OCI-M1 (cell line): ENCODE measurements at places on chromosomes 16 and 17.

DNA sequence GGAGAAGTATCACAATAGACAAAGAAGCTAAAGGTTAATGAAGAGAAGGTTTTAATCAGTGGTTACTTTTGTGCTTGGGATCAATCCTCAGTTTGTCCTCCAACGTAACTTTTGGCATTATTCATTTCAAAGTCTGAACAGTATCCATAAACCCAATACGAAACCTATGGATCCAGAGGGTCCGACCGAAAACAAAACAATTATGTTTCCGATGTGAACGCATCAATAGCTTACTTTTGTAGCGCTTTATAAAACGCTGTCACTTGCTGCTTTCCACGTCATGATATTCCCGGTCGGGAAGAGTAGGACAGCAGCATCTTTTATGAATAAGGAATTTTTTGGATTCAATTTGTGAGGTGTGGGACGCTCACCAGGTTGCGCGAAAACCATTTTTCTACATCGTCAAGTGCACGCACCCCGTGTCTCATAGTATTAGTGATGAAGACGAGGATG, 383.8 kb downstream of the ZFHX3 start:
- DNase-seq: peak; percentile 25

- no peak for DNase-seq
These were observed 135.0 kb downstream of the GSG1L start for GRCh38 chr16:27928542-27928941.

- peak; percentile 34 for DNase-seq
These were observed 981 bp downstream of the KCNH4 start for GRCh38 chr17:42179911-42180410.

GRCh38 chr16:57742543-57742942, 7.0 kb downstream of the KATNB1 start:
- DNase-seq: no peak

DNA sequence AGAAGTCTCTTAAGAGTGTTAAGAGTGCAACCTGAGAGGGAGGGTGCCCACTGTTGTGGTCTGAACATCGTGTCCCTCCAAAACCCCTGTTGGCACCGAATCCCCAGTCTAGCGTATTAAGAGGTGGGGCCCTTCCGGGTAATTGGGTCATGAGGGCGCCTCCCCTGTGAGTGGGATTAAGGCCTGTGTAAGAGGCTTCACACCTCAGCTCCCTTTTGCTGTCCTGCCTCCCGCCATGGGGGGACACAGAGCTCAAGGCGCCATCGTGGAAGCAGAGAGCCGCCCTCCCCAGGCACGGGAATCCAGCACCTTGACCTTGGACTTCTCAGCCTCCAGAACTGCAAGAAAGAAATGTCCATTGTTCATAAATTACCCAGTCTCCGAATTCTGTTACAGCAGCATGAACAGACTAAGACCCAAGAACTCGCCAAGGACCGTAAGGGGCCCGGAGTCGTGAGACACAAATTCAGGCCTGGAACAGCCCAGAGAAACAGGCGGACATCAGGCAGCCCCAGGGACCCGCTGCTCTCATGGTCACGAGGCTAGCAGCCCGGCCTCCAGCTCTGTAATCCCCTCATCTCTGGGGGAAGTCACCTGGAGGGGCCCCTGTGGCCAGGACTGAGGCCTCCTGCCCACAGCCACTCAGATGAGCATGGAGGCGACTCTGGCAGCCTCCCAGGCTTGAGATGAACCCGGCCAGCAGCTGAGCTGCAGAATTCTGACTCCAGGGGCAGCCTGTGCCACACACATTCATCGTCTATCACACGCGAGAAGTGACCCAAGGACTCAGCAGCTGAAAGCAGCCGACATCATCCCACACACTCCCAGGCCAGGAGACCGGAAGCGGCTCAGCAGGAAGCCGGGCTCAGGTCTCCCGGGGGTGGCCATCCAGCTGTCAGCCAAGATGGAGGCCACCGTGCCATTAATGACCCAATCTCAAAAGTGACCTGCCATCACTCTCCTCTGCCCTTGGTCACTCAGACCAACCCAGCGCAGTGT, 12.8 kb upstream of the CHMP6 start:
- no peak for DNase-seq

DNA sequence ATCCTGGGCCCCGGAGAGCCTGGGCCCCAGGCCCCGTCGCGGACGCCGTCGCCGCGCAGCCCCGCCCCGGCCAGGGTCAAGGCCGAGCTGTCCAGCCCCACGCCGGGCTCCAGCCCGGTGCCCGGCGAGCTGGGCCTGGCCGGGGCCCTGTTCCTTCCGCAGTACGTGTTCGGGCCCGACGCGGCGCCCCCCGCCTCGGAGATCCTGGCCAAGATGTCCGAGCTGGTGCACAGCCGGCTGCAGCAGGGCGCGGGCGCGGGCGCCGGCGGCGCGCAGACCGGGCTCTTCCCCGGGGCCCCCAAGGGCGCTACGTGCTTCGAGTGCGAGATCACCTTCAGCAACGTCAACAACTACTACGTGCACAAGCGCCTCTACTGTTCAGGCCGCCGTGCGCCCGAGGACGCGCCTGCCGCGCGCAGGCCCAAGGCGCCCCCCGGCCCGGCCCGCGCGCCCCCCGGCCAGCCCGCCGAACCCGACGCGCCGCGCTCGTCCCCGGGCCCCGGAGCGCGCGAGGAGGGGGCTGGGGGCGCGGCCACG, 36.8 kb upstream of the ZC3H18 start:
- no peak for DNase-seq

DNA sequence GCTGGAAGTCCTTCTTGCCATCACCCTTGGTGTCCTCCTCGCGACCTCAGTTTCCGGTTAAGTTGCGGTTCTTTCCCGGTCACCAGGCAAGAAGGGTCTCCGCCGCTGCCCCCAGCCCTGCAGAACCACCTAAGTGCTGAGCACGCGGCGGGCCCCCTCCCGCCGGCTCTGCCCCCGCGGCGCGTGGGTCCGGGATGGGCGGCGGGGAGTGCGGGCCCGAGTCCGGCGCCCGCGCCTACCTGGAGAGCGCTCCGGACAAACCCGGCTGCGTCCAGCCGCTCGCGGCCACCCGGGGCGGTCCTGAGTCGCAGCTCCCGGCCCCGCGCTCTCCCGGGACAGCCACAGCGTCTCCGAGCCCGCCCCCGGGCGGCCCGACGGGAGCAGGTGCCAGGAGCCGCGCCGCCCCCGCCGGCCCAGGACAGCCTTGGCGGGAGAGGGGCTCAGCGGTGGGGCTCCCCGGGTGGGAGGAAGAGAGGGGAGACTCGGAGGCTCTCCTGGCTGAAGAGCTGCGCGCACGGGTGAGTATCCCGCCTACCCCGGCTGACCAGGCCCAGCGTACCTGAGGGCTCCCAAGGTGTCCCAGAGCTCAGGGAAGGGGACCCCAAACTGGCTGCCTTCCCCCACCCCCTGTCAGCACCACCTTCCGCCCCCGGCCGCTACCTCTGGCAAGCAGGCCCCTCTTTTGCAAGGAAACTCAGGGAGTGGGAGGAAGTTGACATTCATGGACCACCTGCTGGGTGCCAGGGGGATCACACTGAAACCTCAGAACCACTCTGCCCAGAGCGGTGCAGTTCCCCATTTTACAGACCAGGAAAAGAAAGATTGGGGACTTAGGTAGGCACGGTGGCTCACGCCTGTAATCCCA, 22.2 kb upstream of the C17orf113 start:
- no peak for DNase-seq

DNA sequence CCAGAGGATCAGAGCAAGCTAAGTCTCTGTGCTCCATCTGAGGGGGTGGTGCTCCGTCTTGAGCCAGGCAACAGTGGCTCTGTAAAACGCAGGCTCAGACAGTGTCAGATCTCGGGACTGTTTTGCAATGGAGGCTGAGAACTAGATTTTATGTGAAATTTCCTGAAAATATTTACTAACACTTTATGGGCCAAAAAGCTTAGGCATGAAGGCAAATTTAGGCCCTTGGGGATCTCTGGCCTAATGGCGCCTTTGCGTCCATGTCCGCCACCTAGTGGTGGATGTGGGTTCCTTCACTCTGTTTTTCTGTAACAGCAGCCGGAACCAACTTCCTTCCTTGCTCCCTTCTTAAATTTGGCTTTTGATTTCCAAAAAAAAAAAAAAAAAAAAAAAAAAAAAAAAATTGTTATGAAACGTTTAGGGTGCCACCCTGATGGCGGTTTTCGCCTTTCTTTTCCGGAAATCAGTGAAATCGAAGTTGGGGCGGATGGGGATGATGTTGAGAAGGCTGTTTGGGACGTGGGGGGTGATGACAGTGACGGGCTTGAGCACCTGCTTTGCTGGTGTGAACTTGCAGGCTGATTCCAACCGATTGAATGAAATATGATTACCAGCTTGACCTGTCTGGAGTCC, 14.0 kb upstream of the ELAC2 start:
- DNase-seq: peak; percentile 54

DNA sequence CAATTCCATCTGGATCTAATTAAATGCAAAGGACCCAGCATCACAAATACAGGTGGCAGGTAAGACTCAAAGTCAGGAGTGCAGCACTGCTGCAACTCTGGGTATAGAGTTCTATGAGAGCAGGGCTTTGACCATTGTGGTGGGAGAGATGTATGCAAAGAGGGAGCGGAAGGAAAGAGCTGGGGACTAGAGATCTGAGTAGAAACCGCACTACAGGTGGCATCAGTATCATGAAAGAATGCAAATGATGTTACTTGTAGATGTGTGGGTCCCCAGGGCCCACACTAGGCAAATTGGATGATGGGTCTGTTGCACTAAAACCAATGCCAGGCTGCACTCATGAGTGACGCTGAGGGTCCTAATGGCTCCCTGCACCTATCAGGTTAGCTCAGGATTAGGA, 287.1 kb upstream of the ASIC2 start:
- no peak for DNase-seq

DNA sequence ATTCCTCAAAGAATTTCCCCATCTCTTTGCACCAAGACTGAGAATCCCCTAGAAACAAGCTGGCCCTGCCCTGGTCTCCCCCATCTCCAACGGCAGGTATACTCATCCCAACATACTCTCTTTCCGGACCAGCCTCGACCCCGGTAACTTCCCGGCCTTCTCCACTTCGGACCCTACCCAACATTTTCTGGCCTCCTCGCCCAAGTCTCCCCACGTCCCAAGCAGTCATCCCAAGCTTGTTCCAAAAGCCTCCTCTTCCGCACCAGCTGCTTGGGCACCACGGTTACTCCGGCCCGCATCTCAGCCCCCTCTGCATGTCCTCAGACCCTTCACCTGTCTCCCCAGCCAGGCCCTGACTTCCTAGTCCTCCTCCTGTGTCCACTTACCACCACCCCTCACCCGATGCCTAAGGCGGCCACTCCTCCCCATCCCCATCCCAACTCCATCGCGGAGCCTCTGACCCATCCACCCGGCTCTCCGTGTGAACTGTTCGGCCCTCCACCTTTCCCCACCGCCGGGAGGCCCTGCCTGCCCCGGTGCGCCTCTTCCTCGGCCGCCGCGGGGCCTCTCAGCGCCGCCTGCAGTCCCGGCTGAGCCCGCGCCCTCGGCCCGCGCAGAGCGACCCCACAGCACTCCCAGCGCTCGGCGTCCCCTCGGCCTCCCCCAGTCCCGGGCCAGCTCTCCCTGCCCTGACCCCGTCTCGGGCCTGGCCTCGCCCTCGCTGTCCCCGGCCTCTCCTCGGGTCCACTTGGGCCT, 994 bp downstream of the PITPNA start:
- peak; percentile 21 for DNase-seq

DNA sequence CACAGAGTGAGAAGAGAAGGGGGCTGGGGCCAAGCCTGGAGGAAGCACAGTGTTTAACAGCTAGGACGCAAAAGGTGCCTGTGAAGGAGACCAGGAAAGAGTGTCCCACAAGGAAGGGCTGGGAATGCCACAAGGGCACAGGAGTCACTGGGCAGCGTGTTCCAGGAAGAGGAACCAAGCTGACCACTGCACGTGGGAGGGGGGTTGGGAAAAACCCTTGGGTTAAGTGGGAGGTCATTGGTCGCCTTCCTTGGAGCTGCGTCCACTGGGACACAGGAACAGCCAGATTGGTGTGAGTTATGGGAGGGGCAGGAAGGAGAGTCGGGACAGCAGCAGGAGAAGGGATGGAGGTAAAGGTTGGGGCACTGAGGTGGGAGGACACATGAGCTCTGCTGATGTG, 12.9 kb downstream of the TTYH2 start:
- no peak for DNase-seq

GRCh38 chr17:53631486-53631885, 191.2 kb upstream of the KIF2B start:
- DNase-seq: no peak

- DNase-seq: no peak
These were observed 31.2 kb upstream of the NLRP1 start for GRCh38 chr17:5615476-5615875.

GRCh38 chr17:50899005-50899460, 32.9 kb upstream of the TOB1 start:
- no peak for DNase-seq

DNA sequence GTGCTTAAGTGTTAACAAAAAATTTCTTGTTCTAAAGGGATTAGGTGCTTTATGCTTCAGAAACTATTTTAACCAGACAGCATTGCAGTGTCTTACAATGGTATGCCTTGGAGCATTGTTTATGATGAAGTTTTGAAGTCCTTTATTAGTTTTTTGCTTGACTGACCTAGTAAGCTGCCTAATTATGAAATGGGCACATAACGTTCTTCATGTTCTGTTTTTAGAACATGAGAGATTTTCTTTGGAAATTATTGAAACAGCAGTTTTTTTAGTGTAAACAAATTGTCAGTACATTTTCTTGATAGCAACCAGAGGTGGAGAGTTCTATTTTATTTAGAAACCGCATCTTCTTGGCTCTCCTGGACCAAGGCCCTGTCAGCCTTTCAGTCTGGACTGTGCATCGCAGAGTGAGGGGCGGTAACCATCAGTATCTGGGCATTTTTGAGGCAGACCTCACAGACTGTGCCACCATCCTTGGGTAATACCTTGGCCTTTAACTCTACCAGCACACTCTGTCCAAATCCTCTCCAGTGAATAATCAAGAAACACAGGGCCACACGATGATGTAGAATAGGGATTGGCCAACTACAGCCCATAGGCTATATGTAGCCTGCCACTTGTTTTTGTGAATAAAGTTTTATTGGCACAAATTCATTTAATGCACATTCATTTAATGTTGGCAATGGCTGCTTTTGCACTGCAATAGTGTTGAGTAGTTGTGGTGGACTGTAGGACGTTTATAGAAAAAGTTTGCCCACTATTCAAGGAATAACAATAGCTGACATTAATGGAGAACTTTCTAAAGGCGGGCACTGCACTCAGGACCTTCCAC, 81.1 kb downstream of the VPS35L start:
- no peak for DNase-seq

GRCh38 chr16:69323415-69323814, 7.0 kb downstream of the PDF start:
- DNase-seq: no peak

GRCh38 chr16:24729951-24730815, 732 bp downstream of the TNRC6A start:
- DNase-seq: peak; percentile 47

- DNase-seq: no peak
These were observed 231.2 kb downstream of the PRKCA start for GRCh38 chr17:66533572-66533971.
